Skin of body (tissue), 3 donors: ENCODE measurements at places on chromosomes 13 and 19. TPM values are rescaled to one million over a fixed set of nuclear protein-coding genes. Genes with fewer than 3 reads are reported as not detected.

The ACER1 gene
- 4.0 TPM for total RNA-seq

The CERS1 gene
- total RNA-seq: 2.5 TPM

The ZNF682 gene
- 7.0 TPM for total RNA-seq

The NTN5 gene
- total RNA-seq: 0.30 TPM
